ENCODE measurements at places on chromosomes 4 and X.

DNA sequence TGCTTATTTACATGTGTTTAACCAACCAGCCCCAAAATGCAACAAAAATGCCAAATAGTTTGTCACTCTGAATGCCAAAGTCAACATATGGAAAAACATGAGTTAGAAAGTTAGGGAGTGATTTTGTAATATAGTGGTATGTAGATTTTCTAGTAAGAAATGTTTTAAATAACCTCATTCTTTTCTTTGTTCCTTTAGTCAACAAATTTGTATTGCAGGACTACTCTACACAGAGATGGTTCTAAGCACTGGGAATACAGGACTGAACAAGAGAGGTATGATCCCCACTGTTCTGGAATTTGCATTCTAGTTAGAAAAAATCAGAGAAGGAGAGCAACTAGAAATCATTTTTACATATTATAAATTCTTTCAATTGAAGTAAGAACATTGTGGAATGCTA, 218.8 kb upstream of the ANXA10 start:
- DNase-seq, result no peak

GRCh38 chr4:98358630-98359248, 97.6 kb downstream of the RAP1GDS1 start:
- DNase-seq, result no peak

DNA sequence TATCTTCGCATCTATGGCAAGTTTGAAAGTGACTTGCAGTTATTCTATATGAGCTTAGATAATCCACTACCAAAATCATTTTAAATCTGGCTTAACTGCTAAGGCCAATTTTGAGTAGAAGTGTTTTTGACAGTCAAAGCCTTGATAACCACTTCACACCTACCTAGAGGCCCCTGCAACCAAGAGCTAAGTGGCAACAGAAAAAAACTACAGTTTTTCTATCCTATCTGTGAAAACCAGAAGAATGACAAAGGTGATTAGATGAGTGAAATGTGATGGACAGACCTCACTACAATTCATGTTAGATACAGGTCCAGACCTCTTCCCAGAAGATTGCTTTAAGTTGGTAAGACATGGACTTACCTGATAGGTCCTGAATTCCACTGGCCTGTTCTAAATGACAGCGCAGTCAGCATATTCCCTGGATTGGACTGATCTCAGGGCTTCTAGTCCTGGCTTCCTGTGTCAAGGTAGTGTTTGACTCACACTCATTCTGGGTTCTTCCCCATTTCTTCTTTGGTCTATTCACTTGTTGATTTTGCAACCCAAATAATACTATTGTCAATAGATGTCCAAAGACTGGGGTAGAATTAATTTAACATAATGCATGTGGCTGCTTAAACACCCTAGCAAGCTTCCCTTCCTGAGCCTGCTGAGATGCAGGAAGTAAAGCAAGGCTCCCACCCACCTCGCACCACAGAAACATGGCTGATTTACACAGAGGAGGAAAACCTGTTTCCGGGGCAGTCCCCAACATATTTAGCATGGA, 65.1 kb downstream of the PPP3CA start:
- no peak for DNase-seq

DNA sequence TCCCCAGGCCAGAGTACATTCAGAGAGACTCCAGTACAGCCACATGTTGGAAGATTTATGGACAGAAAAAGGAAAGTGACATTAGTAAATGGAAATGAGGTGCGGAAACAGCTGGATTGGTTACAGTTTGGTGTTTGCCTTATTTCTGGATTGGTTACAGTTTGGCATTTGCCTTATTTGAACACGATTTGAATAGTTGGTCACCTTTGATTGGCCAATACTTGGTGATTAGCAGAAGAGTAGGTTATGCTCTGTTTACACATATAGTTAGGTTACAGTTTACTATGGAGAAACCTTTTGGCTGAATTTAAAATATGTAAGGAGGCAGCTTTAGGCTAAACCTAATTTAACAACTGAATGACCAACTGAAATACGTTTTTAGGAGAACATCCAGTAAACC, 173.7 kb downstream of the AASDH start:
- DNase-seq, result no peak

- DNase-seq, result no peak
Measured at GRCh38 chr4:19776021-19776459, 475.7 kb upstream of the SLIT2 start.

- DNase-seq, result no peak
Measured at GRCh38 chr4:91369116-91369515, 934.6 kb upstream of the GRID2 start.

- no peak for DNase-seq
Measured at GRCh38 chr4:173337463-173337862, 3.3 kb upstream of the HMGB2 start.

DNA sequence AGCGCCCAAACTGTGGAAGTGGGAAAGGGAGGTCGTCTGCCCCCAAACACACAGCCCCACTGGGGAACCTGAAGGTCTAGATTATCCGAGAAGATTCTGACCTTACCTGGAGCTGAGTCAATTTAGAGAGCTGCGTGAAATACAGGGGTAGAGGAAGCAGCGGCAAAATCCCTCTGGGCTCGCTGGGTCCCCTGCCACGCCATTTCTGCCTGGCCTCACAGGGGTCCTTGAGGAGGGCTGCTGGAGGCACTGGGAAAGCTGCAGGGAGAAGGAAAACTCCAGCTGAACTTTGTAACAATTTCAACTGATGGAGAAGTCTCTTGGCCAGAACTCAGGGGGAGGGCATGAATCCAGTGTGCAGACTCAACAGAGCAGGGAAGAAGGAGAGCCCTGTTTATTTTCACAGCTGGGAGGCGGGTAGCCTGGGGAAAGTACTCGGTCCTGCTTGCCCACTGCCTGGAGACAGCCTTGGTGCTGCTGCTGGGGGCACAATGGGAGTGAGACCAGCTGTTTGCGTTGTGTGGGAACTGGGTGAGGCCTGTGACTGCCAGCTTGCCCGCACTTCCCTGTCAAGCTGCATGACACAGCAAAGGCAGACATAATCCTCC, 93.2 kb upstream of the MAPK10 start:
- DNase-seq, result no peak

DNA sequence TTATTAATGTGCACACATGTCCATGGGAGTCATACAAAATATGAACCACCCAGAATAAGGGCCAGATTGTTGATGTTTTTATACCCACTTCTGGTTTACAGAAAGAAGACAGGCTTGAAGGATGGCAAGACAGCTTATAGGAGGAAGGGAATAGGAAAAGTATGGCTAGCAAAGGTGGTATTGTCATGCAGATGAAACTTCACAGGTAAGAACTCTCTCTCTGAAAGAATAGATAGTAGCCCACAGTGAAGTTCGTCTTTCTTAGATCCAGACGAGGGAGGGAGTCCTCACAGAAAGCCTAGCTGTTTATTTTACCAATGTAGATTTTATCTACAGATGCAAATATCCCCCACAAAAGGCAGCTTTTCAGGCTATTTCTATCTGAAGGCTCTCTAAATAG, 43.7 kb upstream of the SPIN4 start:
- DNase-seq, result no peak

GRCh38 chrX:134670134-134670924, 12.1 kb upstream of the PLAC1 start:
- no peak for DNase-seq

DNA sequence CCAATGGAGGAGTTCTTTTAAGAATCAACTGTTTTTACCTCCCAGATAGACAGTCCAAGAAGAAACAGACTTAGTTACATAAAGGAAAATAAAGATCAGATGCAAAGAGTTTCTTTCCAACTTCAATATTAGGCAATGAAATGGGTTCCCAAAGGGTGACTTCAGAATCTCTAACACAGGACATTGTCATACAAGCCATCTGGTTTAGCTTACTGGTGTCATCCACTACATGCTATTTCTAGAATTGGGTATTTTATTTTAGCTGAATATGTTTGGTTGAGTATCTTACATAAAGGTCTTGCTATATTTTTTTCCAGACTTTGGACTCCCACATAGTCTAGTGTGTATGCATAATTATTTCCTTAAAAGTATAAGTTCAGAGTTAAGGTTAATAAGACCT, 162.1 kb upstream of the SLC7A11 start:
- no peak for DNase-seq

- DNase-seq, result no peak
Measured at GRCh38 chr4:57655342-57655741, 545.2 kb upstream of the IGFBP7 start.

GRCh38 chr4:26493461-26493860, 3.2 kb upstream of the CCKAR start:
- DNase-seq, result no peak

DNA sequence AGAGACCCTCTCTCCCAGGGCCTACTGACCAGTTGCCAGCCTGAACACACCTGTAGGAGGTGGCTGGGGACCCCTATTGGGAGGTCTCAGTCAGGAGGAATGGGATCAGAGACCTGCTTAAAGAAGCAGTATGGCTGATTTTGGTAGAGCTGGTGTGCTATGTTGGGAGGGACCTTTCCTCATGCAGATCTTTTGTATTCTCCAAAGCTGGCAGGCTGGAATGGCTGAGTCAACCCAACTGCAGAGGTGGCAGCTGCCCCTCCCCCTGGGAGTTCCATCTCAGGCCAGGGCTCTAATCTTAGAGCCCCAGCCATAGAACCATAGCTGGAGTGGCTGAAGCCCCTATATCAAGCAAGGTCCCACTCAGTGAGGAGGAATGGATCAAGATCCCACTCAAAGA, 279.3 kb upstream of the BMP3 start:
- DNase-seq, result no peak

GRCh38 chrX:71871367-71871766, 39.3 kb upstream of the NHSL2 start:
- no peak for DNase-seq

- DNase-seq, result no peak
Measured at GRCh38 chr4:118810991-118811764, 24.7 kb downstream of the SEC24D start.

- no peak for DNase-seq
Measured at GRCh38 chrX:43970528-43970927, 2.7 kb downstream of the NDP start.

- DNase-seq, result no peak
Measured at GRCh38 chrX:71941145-71941544, 30.5 kb downstream of the NHSL2 start.

All from D721Med (cell line).